ENCODE measurements at places on chromosomes 4 and X.

DNA sequence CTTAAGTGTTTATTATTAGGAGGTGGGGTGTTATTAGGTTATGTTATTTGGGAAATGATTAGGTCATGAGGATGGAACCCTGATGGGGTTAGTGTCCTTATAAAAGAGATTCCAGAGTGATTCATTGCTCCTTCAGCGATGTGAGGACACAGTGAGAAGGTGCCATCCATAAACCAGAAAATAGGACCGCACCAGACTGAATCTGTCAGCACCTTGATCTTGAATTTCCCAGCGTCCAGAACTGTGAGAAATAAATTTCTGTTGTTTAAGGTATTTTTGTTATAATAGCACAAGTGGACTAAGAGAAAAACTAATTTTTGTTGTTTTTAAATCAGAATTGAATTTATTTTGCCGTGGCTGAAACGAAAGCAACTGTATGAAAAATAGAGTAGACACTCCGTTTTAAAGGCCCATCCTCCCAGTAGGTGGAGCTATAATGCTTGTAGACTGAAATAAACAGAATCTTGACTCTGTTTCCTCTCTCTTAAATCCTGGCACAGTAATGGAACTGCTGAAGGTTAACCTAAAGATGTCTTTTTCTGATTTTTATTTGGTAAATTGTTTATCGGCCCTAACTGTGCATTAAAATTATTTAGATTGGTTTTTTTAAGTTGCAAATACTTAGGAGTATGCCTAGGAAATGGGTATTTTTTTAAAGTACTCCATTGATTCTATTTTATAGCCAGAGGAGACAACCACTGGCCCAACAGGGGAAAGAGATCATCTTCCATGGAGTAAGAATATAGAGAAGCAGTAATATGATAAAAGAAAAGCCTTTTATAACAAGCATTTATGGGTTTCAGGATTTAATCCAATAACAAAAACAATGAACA lies 133.2 kb upstream of the ADAMTS3 start:
- peak; percentile 64 for DNase-seq

- DNase-seq, result no peak
These were observed 15.0 kb upstream of the OTUD4 start for GRCh38 chr4:145195167-145195952.

- DNase-seq, result no peak
These were observed 748.7 kb downstream of the TRIML1 start for GRCh38 chr4:188887905-188888304.

GRCh38 chr4:8205241-8205707 lies 6.2 kb downstream of the SH3TC1 start:
- DNase-seq, result peak; percentile 21

GRCh38 chr4:27055221-27055760 lies 194.7 kb downstream of the STIM2 start:
- no peak for DNase-seq

DNA sequence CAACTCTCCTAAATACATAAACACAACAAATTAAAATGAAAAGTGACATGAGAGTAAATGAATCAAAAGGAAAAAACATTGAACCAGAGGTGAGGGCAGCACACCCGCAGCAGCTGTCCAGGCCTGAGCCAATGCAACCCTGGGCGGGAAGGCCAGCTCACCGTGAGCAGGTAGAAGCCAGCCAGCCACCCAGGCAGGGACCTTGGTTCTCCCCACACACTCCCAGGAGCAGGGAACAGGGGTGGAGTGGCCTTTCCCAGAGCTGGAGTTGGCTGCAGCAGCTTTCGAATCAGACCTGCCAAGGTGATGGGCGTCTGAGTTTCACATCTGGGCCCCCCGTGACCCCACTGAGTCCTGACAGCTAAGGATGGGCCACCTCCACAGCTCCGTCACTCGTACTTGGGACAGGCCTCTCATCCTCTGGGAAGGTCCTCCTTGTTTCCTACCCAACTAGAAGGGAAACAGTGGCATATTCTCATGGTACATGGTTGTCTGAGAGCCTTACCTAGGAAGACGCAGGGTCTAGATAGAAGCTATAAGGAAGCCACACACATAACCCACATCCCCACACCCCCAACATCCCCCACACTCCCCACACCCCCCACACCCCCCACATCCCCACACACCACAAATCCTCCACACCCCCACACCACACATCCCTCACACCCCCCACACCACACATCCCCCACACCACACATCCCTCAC lies 172.2 kb downstream of the DCLK2 start:
- no peak for DNase-seq

- DNase-seq, result peak; percentile 24
These were observed 50.5 kb downstream of the TIGD2 start for GRCh38 chr4:89161841-89162240.

GRCh38 chrX:112731793-112732192 lies 52.1 kb upstream of the LHFPL1 start:
- DNase-seq, result no peak

- peak; percentile 63 for DNase-seq
These were observed 20.0 kb downstream of the NDP start for GRCh38 chrX:43953218-43953617.

DNA sequence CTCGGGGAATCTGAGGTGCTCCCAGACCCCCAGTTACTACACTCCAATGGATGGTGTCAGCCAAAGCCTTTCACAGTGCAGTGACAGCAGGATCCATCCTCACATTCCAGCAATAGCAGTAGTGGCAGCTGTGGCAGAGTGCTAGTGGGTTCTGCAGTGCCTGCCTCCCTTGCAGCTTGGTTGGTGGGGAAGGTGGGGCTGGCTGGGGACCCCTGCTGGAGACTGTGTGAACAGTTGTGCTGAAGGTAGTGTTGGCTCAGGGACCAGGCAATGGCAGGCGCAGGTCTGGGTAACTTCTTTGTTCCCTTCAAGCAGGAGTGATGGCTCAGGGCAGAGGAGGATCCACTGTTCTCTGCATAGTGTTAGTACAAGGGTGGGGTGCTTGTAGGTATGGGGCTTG lies 343.7 kb upstream of the TRAM1L1 start:
- no peak for DNase-seq

DNA sequence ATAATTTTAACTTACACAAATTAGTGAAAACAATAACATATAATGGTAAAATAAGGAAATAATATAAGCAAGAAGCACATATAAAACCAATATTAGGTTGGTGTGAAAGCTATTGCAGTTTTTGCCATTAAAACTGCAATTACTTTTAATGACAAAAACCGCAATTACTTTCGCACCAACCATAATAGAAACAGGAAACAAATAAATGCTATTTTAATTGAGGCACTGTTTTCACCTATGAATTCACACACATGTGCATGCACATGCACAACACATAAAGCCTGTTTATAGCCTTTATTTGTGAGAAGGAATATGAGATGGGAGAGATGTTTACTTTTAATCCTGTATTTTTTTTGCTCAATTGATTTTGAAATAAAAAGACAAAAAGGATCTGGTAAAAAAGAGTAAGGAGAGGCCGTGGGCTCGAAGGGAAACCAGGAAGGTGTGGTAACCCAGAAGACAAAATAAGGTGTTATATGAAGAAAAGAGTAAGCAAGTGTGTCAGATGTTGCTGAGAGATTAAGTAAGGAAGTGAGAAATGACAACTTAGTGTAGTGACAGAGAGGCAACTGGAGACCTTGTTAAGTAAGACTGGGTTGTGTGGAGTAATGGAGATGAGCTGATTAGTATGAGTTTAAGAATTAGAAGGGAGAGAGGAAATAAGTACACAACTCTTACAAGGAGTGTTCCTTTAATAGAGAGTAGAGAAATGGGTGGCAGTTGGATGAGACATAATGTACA lies 69.0 kb downstream of the KLHL13 start:
- no peak for DNase-seq

- peak; percentile 47 for DNase-seq
These were observed 6.0 kb downstream of the GRSF1 start for GRCh38 chr4:70833675-70834074.

GRCh38 chr4:67983333-67983732 lies 20.0 kb upstream of the TMPRSS11A start:
- peak; percentile 6 for DNase-seq

GRCh38 chr4:98179951-98180350 lies 36.7 kb upstream of the STPG2 start:
- no peak for DNase-seq

GRCh38 chrX:13487731-13488505 lies 81.5 kb upstream of the EGFL6 start:
- DNase-seq, result peak; percentile 82

DNA sequence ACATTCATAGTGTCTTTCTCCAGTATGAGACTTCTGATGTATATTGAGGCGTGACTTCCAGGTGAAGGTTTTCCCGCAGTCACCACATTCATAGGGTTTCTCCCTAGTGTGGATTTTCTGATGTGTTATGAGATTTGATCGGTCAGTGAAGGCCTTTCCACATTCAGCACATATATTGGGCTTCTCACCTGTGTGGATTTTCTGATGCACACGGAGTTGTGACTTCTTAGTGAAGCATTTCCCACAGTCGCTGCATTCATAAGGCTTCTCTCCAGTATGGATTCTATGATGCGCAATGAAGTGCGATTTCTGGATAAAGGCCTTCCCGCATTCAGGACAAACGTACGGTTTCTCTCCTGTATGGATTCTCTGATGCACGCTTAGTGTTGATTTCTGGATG lies 35.4 kb downstream of the ZNF41 start:
- no peak for DNase-seq

GRCh38 chr4:111464251-111465045 lies 680.8 kb upstream of the FAM241A start:
- DNase-seq, result no peak

- DNase-seq, result peak; percentile 39
These were observed 19.3 kb upstream of the SPIN2A start for GRCh38 chrX:57156397-57157049.

- no peak for DNase-seq
These were observed 3.4 kb upstream of the IGBP1 start for GRCh38 chrX:70129816-70130215.

GRCh38 chr4:57064120-57064519 lies 46.1 kb downstream of the IGFBP7 start:
- no peak for DNase-seq

GRCh38 chr4:41358647-41359421 lies 102.1 kb downstream of the UCHL1 start:
- DNase-seq, result peak; percentile 41

DNA sequence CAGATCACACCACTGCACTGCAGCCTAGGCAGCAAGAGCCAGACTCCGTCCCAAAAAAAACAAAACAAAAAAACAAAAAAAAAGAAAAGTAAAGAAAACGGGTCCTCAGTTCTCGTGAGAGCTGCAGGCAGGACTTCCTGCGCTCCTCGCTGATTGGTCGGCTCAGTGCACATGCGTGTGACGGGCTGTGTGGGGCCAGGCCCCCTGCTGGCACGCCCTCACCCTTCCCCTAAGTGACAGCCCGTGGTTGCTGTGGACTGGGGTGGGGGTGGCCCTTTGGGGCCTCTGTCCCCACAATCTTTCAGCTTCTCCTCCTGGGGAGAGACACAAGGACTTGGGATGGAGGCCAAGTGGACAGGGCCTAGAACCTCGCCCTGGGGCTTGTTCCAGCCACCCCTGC lies at the start of gene FAM9B:
FAM9B (minus strand) TSS at position 139 of the 400 bp plus-strand sequence. CDS start 1,141 bp downstream, outside the sequence.
- DNase-seq, result no peak

DNA sequence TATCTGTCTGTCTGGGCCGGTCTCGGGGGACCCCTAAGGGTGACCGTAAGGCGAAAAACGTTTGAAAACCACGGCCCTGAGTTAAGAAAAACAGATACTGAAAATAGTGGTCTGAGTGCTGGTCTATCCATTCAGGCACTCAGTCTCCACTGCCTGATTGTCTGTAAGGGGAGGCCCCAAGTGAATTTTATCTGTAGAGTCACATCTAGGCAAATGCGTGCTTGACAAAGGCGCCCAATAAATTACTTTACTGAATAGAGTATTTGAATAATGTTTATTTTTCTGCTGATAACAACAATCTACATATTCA lies 465 bp downstream of the HNRNPH2 start:
- no peak for DNase-seq

GRCh38 chrX:19679787-19680186 lies 164.5 kb upstream of the MAP3K15 start:
- no peak for DNase-seq

DNA sequence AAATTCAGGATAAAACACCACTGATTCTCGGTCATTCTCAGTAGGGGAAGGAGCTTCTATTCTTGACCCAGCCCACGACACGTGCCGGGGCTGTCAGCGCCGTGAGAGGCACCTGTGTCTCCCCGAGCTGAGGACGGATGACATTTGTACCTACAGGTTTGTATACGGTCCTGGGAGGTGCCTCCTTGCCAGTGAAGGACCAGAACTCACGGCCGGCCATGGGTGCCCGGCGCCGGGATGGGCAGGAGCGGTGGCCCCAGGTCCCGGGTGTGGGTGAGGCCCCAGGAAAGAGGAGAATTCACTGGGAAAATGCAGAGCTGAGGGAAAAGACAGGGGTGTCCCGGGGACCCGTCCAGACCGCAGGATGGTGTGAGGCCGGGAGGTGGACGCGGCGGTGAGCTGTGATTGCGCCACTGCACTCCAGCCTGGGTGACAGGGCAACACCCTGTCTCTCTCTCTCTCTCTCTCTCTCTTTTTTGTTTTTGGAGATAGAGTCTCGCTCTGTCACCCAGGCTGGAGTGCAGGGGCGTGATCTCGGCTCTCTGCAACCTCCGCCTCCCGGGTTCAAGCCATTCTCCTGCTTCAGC lies 48.9 kb upstream of the PPP2R3B start:
- no peak for DNase-seq

DNA sequence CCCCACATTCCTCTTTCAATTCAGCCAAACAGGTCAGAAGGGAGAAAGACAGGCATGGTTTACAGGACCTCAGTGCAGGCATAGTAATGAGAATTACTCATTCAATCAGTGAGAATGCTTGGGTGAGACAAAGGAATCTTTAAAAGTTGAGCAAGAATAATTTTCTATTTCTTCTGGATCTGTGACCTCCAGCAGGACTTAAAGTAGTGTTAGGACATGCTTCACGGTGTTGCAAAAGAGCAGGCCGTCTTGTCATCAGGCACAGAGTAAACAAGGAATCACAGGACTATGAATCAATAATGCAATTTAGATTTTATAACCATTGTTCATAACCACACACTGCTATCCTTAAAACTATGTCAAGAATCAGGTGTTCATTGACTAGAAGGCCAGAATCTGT lies 130.6 kb upstream of the GLRA2 start:
- DNase-seq, result peak; percentile 42

DNA sequence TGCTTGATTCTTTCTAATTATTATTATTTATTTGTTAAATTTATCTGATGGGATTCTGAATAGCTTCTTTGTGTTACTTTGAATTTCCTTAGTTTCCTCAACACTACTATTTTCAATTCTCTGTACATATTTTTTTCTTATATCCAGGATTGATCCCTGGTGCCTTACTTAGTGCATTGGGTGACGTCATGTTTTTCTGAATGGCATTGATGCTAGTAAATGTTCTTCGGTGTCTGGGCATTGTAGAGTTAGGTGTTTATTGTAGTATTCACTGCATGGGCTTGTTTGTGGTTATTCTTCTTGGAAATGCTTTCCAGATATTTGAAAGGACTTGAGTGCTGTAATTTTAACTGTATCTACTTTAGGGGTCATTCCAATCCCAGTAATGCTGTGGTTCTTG lies 938.1 kb downstream of the FAM133A start:
- DNase-seq, result no peak

DNA sequence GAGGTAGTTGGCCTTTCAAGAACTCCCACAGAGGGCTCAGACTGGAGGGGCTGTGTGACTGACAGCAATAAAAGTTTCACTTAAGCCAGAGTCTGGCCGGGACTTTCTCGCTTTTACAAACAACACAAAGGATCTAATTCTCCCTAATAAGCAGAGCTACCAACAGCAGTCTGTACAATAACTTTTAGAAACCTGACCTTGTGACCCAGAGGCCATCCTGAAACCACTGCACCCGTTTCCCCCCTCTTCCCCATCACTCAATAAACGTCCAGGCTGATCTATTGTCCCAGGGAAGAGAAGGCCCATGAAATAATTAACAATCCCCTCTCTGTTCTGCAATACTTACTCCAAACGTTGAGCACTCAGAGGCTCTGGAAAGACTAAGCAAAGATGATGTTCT lies 442.4 kb downstream of the ZIC3 start:
- DNase-seq, result no peak
